ENCODE measurements at places on chromosomes 5 and 9. TPM values are rescaled to one million over a fixed set of nuclear protein-coding genes. Genes with fewer than 3 reads are reported as not detected.

Gene SPEF2
- total RNA-seq: 5.9 TPM

Gene SETX
- 62.8 TPM for total RNA-seq

Gene FGF18
- total RNA-seq: 0.12 TPM

Gene CDH6
- not detected for total RNA-seq

Gene NKD2
- 1.8 TPM for total RNA-seq

Gene SLC1A3
- not detected for total RNA-seq
